ENCODE measurements at places on chromosomes 5 and 9. TPM values are rescaled to one million over a fixed set of nuclear protein-coding genes. Genes with fewer than 3 reads are reported as not detected.
A peak's percentile ranks its signal among the peaks of the same experiment; 100 is the strongest.

DNA sequence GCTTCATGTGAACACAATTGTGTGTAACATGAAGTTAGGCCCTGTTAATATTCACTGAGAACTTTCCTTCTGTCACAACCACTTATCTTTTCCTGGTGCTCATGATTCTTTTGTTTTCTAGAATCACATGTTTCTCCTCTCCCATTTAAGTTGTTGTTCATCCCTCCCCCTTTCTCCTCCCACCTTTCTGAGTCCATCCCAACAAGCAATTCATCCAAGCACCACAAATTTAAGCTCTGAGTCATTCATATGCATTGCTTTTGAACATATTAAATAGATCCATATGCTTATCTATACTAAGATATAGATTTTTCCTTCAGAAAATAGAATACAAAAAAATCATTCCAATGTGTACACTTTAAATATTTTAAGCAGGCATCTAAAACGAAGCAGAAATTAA is 75.2 kb upstream of the NFIB start:
- H3K4me1 ChIP-seq: no peaks in the 10 kb centered on the region
- H3K36me3 ChIP-seq: no peaks in the 10 kb centered on the region
- no peaks in the 10 kb centered on the region for H3K27me3 ChIP-seq
- DNase-seq: no peak
- H3K27ac ChIP-seq: no peak overlapping the region

DNA sequence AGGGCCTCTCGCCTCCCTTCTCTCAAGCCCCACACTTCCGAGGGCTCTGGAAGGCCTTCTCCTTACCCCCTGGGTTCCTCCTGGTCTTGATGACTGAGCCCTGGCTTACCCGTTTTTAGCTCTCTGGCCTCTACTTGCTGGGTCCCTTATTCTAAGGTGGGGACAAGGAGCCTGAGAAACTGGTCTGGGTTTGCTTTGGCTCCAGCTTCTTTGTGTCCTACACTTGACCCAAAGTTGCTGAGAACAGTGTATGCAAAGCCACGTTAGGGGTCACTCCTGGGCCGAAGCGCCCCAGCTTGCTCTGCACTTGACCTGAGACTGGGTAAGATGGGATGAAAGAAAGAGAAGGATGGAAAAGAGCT is 788 bp downstream of the ZNF346 start:
- H3K36me3 ChIP-seq: peaks cover 10% of the 10 kb centered on the region
- peak overlapping the region; percentile 62 for H3K4me3 ChIP-seq
- H3K4me1 ChIP-seq: peaks cover 18% of the 10 kb centered on the region
- H3K27ac ChIP-seq: peak overlapping the region; percentile 80
- no peaks in the 10 kb centered on the region for H3K27me3 ChIP-seq
- DNase-seq: peak; percentile 34

DNA sequence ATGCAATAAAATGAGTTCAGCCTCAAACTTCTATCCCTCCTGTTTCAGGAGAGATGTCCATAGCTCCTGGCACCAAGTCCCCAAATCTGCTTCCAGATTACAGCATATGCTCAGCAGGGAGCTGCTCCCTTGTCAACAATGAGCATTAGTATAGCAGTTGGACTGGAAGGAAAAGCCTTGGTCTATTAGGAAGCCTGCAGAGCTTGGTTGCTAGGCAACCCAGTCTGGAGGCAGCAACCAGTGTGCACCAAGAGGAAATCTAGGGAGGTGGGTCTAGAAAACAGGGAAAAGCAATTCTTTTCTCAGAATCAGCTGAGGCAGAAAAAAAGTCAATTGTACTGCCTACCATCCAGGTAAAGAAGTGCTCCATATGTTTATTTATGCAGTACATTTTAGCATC is 229.5 kb upstream of the NMUR2 start:
- no peaks in the 10 kb centered on the region for H3K27me3 ChIP-seq
- no peak overlapping the region for H3K27ac ChIP-seq
- no peak overlapping the region for H3K4me3 ChIP-seq
- DNase-seq: peak; percentile 72
- H3K4me1 ChIP-seq: no peaks in the 10 kb centered on the region

DNA sequence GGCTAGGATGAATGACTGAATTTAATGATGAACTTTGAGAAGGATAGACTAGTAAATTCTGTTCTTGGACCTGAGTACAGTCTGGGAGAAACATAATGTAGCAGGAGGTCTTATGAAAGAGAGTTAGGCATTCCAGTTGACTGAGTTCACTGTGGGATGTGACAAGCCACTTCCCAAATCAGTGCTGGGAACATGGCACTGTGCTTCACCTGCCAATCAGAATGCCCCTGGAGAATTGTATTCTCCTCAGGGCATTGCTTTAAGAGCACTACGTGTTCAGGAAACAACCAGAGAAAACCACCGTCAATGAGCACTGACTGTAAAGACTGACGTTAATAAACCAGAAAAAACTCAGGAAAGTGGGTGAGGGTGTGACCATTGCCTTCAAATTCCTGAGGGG is 1.2 kb downstream of the CCDC107 start:
- H3K36me3 ChIP-seq: peaks cover 18% of the 10 kb centered on the region
- H3K4me3 ChIP-seq: peak overlapping the region; percentile 86
- H3K4me1 ChIP-seq: peaks cover 38% of the 10 kb centered on the region
- H3K27ac ChIP-seq: peak overlapping the region; percentile 95
- DNase-seq: peak; percentile 47

GRCh38 chr9:122226142-122226757 is 2.5 kb downstream of the LHX6 start:
- peak overlapping the region; percentile 17 for H3K4me3 ChIP-seq
- H3K36me3 ChIP-seq: no peaks in the 10 kb centered on the region
- H3K4me1 ChIP-seq: peaks cover 27% of the 10 kb centered on the region
- no peak for DNase-seq
- peaks cover 30% of the 10 kb centered on the region for H3K27me3 ChIP-seq

GRCh38 chr5:10679336-10679988 is 81.6 kb downstream of the DAP start:
- DNase-seq: no peak
- H3K36me3 ChIP-seq: peaks cover 74% of the 10 kb centered on the region
- H3K4me3 ChIP-seq: no peak overlapping the region
- no peaks in the 10 kb centered on the region for H3K27me3 ChIP-seq
- no peak overlapping the region for H3K27ac ChIP-seq
- peaks cover 4% of the 10 kb centered on the region for H3K4me1 ChIP-seq

HTR1A gene
- not detected for total RNA-seq

DNA sequence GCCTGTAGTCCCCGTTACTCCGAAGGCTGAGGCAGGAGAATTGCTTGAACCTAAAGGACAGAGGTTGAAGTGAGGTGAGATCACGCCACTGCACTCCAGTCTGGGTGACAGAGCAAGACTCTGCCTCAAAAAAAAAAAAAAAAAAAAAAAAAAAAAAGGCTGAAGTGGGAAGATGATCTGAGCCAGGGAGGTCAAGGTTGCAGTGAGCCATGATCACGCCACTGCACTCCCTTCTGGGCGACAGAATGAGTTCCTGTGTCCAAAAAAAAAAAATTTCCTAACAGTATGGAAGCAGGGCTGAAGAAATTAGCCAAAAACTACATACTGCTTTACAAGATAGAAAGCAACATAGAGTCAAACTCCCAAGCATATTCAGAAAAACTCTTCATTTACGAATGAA is 132.8 kb downstream of the CPLANE1 start:
- H3K36me3 ChIP-seq: peaks cover 98% of the 10 kb centered on the region
- H3K4me3 ChIP-seq: no peak overlapping the region
- H3K27me3 ChIP-seq: no peaks in the 10 kb centered on the region
- DNase-seq: no peak
- H3K27ac ChIP-seq: no peak overlapping the region
